ENCODE measurements at places on chromosomes 13 and 19. TPM values are rescaled to one million over a fixed set of nuclear protein-coding genes. Genes with fewer than 3 reads are reported as not detected.

DNA sequence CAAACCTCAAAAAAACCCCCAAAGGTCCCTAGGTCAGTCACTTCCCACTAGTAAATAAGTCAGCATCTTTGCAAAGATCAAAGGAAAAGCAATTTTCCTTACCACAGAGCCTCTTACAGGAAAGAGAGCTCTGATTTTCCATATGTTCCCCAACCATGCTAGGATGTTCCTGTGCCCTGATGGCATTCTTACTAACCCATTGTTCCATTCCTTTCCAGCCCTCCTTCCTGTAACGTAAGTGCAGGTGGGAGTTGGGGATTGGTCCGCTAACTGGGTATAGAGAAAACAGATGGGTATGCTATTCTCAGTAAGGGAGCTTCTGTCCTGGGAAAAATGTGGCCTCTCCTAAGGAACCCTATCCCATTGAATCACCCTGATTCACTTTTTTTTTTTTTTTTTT is 14.3 kb downstream of the DPRX start:
- no peak for DNase-seq

DNA sequence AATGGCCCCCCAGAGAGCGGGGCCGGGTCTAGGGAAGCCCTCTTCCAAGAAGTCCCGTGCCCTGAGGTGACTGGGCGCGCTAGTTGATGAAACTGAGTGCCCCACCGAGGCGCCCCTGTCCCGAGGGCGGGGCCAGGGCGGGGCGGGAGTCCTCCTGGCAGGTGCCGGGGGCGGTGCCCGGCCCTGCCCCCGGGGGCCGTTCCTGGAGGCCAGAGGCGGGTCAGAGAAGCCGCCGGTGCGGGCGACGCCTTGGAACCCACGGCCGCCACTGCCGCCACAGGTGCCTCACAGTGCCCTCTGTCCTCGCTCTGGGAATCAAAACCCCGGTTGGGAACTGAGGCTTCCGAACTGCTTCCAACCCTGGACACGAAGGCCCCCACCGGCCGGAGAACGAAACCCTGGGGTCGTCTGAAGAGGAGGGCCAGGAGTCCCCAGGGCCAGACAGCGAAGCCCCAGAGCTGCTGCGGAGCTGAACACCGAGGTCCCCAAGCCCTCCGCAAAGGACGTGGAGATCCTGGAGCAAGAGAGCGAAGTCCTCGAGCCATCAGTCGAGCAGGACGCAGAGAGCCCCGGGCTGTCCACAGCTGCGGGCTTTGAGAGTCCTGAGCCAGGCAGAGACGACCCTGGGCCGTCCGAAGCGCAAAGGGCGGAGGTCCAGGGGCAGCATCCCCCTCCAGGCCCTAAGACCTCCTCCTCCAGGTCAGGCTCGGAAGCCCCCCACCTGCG is at the start of gene MISP3:
Gene MISP3, plus strand, starts transcription at position 252 of the 726 bp plus-strand sequence. CDS start 524 bp downstream, outside the sequence.
- peak; percentile 62 for DNase-seq

DNA sequence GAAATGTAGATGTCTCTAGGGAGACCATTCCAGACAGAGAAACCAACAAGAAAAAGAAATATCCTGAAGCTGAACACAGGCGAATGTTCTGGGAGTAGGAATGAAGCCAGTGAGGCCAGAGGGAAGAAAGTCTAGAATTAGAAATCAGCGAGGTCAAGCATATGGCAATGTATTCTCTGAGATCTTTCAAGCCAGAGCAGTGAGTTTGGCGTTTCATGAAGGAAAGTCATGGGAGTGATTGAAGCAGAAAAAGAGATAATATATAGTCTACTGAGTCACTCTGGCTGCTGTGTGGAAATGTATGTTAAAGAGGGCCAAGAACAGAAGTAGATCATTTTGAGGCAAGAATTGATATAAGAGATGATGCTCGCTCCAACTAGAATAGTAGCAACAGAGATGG is 576.0 kb downstream of the PCDH17 start:
- no peak for DNase-seq

- no peak for DNase-seq
Measured at GRCh38 chr13:73401769-73402168, 343.0 kb downstream of the KLF5 start.

DNA sequence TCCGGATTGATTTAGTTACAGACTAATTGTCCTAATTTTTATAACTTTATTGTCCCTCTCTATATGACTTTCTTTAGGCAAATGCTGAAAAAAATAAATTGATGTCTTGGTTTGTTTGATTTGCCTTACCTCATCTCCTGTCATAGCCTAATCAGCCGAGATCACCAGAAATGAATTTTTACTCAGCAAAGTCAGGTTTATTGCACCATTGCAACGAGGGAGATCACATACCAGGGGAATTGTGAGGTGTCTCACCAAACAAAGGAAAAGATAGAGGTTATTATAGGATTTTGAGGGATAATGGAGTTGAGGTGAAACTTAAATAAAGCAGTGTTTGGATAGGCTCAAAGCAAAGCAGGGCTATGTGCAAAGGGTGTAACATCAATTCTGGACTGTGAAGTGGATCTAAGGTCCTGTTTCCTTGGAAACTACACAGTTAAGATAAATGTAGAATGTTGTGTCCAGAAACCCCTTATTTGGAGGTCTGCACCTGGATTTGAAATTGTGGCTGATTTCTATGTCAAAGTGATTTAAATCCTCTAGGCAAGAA is 372.6 kb downstream of the OXGR1 start:
- DNase-seq: no peak

DNA sequence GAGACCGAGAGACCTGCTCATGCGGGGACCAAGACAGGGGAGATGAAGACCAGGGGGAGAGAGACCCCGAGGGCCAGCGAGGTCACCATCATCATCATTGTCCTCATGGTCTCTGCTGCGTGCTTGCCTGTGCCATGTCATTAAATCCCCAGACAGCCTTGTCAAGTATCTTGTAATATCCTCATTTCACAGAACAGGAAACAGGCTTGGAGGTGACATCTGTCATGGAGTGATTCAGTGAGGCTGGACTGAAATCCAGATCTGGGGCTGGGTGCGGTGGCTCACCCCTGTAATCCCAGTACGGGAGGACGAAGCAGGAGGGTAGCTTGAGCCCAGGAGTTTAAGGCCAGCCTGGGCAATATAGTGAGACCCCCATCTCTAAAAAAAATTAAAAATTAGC is 5.9 kb upstream of the NANOS2 start:
- DNase-seq: no peak

ZNF543 gene
- 16.7 TPM for total RNA-seq

ZNF576 gene
- total RNA-seq: 15.0 TPM

ZFP82 gene
- total RNA-seq: 16.1 TPM

All from glutamatergic neuron (in vitro differentiated cells).